ENCODE measurements at places on chromosomes 1 and 21. TPM values are rescaled to one million over a fixed set of nuclear protein-coding genes. Genes with fewer than 3 reads are reported as not detected.
A peak's percentile ranks its signal among the peaks of the same experiment; 100 is the strongest.

The CLCA4 gene
- total RNA-seq: not detected

The FMN2 gene
- total RNA-seq: not detected

DNA sequence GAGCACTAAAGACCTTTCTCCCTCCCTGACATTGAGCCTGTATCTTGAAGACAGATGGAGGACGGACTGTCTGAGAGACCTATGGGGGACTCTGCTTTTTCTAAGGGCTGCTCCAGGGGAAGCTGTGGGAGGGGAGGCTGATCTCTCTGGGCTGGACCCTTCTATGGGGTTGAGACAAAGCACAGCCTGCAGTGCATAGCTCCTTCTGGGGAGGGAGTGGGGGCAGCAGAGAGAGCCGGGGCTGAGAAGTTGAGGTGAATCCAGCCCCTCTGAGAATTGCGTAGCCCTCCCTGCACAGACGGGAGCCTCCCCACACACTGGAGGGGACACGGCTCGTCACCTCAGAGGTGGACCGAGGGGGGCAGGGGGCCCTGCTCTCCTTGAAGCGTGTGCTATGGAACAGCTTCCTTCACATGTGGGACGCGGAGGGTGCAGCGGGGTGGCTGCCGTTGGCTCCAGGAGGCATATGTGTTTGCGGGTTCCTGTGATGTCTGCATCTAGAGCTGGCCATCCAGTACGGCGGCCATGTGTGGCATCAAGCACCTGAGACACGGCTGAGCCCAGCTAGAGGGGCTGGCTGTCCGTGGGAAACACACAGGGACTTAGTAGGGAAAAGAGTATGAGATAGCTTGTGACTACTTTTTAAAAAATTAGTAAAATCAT, 299.1 kb downstream of the CAMTA1 start:
- no peak for DNase-seq

DNA sequence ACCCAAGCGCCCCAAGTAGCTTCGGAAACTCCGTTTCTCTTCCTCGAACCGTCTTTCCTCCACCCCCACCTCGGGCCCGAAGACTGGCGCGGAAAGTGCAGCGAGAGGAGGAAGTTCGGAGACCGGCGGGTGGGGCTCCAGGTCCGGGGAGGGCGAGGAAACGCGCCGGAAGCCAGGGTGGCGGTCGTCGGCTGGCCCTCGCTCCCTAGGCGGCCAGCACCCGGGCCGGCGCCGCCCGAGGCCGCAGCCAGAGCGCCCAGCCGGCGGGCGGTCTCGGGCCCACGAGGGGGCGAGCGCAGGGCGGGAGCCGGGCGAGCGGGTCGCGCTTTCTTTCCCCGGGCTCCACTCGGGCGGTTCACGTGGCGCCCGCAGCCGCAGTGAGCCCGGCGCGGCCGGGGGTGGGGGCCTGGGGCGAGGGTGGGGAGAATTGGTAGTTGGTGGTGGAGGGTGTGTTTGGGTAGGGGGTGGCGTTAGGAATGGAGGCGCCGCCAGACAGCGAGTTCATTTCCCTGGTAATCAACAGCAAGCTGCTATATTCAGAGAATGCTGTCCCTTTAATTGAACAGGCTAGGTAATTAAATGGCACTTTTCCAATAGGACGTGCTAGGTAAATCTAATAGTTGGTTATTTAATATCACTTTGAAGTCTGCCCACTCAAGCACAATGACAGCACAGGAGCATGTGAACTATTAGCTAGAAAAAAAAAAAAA, 6.7 kb downstream of the LMO4 start:
- peak; percentile 87 for DNase-seq

DNA sequence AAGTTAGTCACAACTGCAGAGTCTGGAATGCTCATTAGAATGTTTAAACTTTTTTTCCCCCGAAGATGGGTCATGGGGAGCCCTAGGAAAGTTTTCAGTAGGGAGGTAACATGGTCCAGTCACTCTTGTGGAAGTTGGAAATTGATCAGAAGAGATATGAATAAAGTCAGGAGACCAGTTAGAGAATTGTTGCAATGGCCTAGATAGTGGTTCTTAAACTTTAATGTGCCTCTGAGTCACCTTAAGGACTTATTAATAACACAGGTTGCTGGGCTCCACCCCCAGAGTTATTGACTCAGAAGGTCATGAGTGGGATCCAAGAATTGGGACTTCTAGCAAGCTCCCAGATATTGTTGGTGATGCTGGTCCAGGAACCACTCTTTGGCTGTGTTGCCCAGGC, 3.2 kb upstream of the TFAP2E start:
- DNase-seq: no peak

GRCh38 chr1:58500043-58500442, 46.5 kb downstream of the OMA1 start:
- DNase-seq: no peak

DNA sequence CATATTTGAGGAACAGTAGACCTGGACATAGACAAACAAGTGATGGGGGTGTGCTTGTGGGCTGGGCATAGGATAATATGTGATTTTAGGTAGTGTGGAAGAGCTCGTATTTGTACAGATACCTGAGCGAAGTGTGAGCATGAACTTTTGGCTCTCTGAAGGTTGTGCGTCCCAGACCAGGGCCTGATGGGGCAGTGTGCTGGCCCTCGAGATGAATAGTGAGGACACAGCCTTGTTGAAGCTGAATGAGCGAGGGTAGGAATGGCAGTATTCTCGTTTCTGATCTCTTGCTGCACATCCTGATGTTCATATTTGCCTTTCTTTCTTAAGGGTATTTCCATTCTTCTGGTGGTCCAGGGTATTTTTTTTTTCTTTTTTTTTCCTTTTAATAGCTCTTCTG, 41.5 kb downstream of the USP25 start:
- no peak for DNase-seq

Data from right lobe of liver (tissue), 6 donors.